ENCODE measurements at places on chromosomes 5 and 9.

- no peak for DNase-seq
These were observed 559.8 kb downstream of the PRDM9 start for GRCh38 chr5:24067208-24067607.

DNA sequence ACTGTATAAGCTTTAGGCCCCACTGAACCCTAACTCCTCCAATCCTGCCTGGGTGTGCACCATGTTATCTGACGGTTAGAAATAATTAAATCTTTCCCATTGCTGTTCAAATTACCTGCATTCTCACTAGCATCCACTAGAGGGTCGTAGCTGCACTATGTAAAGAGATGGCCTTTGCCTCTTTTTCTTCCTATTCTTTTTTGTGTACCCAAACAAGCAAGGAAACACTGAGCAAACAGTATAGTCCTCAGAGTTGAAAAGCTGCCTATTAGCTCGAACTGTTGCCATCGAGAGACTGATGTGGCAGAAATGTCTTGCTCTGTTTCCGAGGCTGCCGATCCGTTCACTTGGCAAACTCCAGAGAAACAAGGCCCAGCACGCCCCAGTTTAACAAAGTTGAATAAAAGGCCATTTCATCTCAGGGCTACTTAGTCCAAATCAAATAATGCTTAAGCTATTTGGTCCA is 163.8 kb upstream of the TRPM3 start:
- peak; percentile 66 for DNase-seq

GRCh38 chr5:67607958-67608357 is 411.4 kb upstream of the CD180 start:
- DNase-seq = no peak

GRCh38 chr9:38131729-38132128 is 62.7 kb upstream of the SHB start:
- DNase-seq = no peak

DNA sequence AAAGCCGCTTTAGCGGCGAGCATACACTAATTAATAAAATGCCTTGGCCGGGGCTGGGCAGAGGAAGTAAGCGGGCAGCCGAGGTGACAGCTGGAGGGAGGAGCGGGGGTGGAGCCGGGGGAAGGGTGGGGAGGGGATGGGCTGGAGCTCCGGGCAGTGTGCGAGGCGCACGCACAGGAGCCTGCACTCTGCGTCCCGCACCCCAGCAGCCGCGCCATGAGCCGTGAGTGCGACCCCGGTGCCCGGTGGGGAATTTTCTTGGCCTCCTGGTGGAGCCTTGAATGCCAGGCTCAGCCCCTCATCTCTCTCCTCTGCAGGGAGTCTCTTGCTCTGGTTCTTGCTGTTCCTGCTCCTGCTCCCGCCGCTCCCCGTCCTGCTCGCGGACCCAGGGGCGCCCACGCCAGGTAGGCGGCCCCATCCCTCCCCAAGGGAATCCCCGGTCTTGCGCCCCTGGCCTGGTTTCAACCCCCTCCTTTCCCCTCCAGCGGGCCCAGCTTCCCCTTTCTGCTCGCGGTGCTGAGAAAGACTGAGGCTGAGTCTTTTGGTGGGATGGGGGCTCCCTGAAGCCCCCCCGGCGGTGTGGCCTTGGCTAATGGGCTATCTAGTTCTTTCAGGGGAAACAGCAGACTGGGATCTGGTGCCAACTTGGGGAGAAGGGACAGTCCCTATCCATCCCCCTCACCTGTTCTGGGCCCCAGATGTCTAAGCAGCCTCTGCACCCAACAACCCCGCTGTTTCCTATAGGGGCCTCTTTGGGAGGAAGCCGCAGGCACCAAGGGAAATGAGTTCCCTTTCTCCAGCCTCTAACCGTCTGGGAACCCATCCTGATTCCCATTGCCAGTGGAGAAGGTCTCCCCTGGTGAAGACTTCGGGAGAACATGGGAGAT is at the start of gene PTGS1:
Gene PTGS1 (plus strand): TSS at position 156 of the 887 bp plus-strand sequence. CDS start 61 bp downstream, at position 217.
- peak; percentile 54 for DNase-seq

- DNase-seq = peak; percentile 22
These were observed 485.6 kb downstream of the ZSWIM6 start for GRCh38 chr5:61817472-61818326.

- no peak for DNase-seq
These were observed 24.4 kb downstream of the SH3TC2 start for GRCh38 chr5:149038336-149039080.

DNA sequence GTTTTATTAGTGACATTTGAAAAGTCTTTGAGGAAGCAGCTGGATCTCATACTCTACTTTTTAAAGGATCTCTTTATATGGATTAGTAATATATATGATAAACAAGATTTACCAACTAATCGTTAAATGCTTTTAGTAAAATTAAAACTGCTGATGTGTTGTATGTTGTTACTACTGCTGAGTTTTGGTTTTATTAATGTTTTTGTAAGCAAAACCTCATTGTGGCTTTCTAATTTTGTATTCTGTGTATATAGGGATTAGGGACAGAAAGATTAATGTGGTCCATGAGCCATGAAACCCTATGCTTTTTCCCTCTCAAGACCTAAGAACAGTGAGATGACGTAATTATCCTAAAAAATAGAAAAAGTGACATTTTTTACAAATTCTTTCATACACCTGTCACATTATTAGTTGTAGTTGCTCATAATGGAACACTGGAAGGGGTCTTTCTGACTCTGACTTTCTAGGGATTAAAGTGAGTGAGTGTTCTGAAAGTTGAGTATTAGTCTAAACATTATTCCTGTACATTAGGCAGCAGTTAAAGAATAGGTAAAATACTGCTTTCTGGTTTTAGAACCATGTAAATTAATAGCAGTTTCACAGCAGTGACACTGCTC is 85.9 kb downstream of the SLC12A2 start:
- no peak for DNase-seq

- DNase-seq = no peak
These were observed 21.2 kb downstream of the FTMT start for GRCh38 chr5:121872856-121873255.

Measured in suppressor macrophage treated with lipopolysaccharide for 4 hours (primary cell).